ENCODE measurements at places on chromosomes 3 and 15.

DNA sequence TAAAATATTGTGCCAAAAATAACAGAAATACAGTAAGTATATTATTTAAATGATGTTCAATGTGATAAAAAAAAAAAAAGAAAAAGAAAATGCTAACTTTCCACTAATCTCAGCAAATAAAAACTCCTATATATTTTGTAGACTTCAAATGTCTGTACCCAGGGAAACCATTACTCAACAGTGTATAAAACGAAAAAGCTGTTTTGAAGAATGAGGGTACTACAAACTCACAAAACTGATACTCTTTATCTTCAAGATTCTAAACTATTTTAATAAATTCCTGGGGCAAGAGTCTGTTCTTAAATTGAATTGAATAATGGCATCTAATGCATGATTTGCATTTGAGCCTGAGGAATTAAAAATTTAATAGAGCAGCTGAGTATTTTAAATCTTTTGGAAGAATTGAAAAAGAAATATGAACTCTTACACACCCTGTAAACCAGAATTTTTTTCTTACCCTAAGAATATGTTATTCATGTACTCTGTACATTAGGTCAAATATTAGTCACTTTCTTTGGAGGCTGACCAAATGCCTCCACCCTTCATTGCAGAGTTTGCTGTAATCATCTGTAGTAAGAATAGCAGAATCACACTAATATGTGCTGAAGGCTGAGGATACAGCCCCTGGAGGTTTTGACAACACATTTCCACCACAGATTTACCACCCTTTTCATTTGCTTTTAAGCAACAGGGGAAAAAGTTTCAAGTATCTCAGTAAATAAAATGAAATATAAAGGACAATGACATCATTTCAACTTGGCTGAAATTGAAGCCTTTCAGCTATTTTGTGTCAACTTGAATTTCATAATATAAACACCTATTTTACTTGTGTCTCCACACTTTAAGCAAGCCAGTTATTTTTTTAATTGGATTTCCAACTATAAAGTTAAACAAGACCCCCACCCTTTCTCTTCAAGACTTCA lies 79.7 kb downstream of the FBN1 start:
- peaks cover 46% of the 10 kb centered on the region for H3K4me1 ChIP-seq
- peak overlapping the region; percentile 95 for H3K27ac ChIP-seq
- DNase-seq, result peak; percentile 78
- no peak overlapping the region for H3K4me3 ChIP-seq
- no peaks in the 10 kb centered on the region for H3K27me3 ChIP-seq

- no peaks in the 10 kb centered on the region for H3K4me1 ChIP-seq
- no peak overlapping the region for H3K27ac ChIP-seq
- H3K27me3 ChIP-seq, result peaks cover 9% of the 10 kb centered on the region
- no peak overlapping the region for H3K4me3 ChIP-seq
- no peaks in the 10 kb centered on the region for H3K36me3 ChIP-seq
Measured at GRCh38 chr15:72824112-72824511, 40.6 kb upstream of the ADPGK start.

DNA sequence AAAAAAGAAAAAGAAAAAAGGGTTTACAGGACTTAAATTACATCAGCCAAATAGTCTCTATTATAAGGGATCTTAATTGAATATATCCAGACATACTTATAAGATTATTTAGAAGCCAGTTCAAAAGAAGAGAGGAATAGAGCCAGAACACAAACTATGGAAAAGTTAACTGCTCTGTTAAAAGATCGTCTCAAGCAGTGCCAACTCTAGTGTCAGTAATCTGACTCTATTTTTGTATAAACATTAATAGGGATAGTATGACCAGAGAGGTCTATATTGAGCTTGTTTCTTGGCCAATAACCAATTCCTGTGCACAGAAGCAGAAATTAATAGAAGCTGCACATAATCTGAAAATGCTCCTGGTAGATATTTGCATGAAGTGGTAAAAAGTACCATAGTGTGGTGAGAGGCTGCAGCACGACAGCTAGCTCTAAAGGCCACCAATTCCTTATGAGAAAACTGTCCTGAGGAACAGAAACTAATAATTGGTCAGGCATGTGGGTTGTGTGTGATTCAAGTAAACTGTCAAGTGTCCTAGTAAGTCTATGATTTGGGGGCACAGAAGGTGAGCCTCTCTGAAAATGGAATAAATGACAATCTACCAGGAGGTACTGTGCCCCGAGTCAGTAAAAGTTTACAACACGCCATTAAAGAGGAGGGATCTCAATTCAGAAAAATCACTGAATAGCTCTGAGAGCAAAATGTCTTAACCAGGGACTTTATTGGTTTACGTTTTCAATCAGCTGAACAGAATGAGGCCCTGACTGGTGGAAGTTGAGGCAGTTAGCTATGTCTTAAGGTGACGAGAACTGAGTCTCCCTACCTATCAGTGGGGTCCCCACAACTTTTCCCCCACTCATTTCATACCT lies 51.5 kb upstream of the NANOGP8 start:
- H3K4me1 ChIP-seq, result peaks cover 3% of the 10 kb centered on the region
- H3K36me3 ChIP-seq, result no peaks in the 10 kb centered on the region

- no peaks in the 10 kb centered on the region for H3K27me3 ChIP-seq
- no peaks in the 10 kb centered on the region for H3K36me3 ChIP-seq
- H3K27ac ChIP-seq, result no peak overlapping the region
- peak; percentile 35 for DNase-seq
- peaks cover 23% of the 10 kb centered on the region for H3K4me1 ChIP-seq
- no peak overlapping the region for H3K4me3 ChIP-seq
Measured at GRCh38 chr3:175258763-175259162, 399.6 kb downstream of the NAALADL2 start.

DNA sequence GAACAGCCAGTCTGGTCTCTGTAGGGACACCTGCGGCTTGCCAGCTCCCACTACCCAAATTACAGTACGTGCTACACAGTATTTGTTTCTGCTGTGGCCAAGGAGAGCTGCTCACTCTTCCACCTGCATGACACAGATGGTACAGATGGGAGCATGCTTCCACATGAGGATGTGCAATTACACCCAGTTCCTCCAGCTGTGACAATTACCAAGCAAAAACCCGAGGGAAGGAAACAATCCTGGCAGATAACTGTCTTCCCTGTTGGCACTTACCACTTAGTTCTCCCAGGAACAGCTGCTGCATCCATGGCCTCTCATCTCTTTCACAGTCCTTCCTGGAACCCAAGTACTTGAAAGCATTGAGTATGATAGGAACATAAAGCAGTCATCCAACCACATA lies 34.4 kb downstream of the DET1 start:
- no peak overlapping the region for H3K27ac ChIP-seq
- peaks cover 7% of the 10 kb centered on the region for H3K4me1 ChIP-seq
- H3K36me3 ChIP-seq, result peaks cover 3% of the 10 kb centered on the region
- H3K4me3 ChIP-seq, result no peak overlapping the region
- DNase-seq, result no peak
- H3K27me3 ChIP-seq, result no peaks in the 10 kb centered on the region

DNA sequence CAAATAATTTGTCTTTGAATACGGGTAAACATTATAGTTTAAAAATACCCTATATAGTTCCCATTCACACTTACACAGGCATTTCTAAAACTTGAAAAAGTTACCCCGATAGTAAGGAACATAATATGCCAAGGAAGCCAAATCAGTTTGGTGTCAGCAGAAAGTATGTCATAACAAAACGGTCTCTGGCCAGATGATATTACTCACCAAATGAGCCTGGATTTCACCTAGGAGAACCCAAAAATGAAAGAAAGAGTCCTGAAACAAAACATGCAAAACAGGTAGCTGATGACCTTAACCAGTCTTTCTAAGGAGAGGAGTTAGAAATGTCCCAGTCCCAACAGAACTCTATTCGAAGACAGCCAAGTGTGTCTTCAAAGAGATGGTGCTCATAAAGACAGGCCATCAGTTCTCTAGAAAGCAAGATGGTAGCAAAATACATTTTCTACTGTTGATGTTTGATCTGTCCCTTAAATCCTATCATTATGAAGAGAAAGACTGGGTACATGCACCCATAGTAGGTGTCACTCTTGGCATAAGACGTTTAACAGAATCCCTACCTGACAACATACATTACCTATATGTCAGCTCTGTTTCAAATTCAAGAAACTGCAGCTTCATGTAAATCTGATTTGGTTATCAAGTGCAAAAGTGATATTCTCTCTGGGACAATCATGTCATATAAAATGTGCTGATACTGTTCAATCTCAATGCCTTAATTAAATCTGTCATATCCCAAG lies 942.5 kb downstream of the ROBO1 start:
- H3K36me3 ChIP-seq, result no peaks in the 10 kb centered on the region
- H3K27me3 ChIP-seq, result no peaks in the 10 kb centered on the region
- peaks cover 6% of the 10 kb centered on the region for H3K4me1 ChIP-seq
- DNase-seq, result no peak
- no peak overlapping the region for H3K27ac ChIP-seq

DNA sequence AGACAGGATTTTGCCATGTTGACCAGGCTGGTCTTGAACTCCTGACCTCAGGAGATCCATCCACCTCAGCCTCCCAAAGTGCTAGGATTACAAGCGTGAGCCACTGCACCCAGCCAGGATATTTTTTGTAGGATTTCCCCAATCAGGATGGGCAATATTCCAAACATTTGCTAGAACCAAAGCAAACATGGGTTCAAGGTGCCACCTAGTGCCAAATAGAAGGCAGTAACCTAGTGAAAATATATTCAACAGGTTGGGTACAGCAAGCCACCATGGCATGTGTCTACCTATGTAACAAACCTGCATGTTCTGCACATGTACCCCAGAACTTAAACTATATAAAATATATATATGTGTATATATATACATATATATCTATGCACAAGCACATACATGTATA lies 185.9 kb upstream of the CADM2 start:
- no peak for DNase-seq
- no peaks in the 10 kb centered on the region for H3K36me3 ChIP-seq
- no peaks in the 10 kb centered on the region for H3K27me3 ChIP-seq
- no peak overlapping the region for H3K27ac ChIP-seq

GRCh38 chr15:89472785-89473256 lies 23.6 kb downstream of the RHCG start:
- no peak overlapping the region for H3K4me3 ChIP-seq
- H3K27ac ChIP-seq, result no peak overlapping the region
- peaks cover 60% of the 10 kb centered on the region for H3K27me3 ChIP-seq
- H3K4me1 ChIP-seq, result no peaks in the 10 kb centered on the region
- H3K36me3 ChIP-seq, result no peaks in the 10 kb centered on the region

- no peaks in the 10 kb centered on the region for H3K36me3 ChIP-seq
Measured at GRCh38 chr3:69806735-69807438, 67.6 kb downstream of the MITF start.

GRCh38 chr15:66854012-66854965 lies 152.3 kb downstream of the SMAD6 start:
- H3K27me3 ChIP-seq, result no peaks in the 10 kb centered on the region
- H3K4me3 ChIP-seq, result no peak overlapping the region

DNA sequence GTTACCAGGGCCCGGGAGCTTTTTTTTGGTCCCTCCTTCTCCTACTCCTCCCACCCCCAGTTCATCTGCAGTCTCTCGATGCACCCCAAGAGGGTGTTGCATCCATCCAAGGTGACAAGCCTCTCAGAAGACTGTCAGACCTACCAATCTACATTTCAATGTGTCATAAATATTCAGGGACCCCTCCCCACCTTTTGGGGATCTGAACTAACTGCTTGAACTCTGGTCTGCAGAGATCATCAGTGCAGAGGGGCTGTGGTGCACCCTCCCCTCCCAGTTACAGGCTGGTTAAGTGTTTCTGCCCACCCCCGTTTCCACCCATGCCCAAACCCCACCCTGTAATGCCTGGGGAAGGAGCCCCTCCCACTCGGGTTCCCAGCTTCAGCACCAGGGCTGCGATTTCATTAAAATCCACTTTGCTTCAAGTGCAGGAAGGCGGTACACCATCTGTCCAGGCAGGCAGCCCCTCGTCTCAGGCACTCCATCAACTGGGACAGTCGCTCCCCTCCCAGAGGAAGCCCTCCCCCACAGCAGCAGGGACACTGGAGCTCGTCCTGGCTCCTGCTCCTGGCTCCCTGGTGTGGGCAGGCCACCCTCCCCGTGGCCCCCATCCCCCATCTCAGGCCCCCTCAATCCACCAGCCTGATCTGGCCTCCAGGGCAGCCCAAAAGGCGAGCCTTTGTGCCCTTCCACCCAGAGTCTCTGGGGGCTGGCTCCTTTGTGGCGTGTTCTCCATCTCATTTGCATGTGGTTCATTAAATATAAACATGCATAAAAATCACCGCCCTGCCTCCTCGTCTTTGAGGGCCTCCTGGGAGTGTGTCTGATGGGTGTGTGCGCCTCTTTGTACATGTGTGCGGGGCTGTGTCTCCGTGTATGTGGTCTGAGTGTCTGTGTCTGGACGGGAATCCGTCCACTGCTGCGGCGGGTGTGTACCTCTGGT lies 32.3 kb downstream of the RNU5B-1 start:
- H3K4me3 ChIP-seq, result no peak overlapping the region
- H3K27ac ChIP-seq, result no peak overlapping the region
- H3K27me3 ChIP-seq, result peaks cover 28% of the 10 kb centered on the region

DNA sequence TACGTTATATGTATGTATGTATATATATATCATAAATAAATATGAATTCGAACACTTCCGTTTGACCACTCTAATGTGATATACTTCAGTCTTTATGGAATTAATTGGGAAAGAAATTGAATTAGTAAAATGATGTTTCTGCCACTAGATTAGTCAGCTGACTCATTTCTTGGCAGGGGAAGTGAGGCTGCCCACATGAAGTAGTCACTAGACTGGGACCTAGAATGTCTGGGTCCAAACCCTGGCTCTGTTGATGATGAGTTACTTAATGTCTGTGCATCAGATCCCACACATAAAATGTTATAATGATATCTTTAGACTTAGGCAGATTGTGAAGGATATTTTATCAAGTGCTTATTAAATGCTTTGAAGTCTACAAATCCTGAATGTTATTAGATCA lies 27.4 kb upstream of the ARL14 start:
- no peak overlapping the region for H3K27ac ChIP-seq
- H3K27me3 ChIP-seq, result no peaks in the 10 kb centered on the region
- H3K4me1 ChIP-seq, result no peaks in the 10 kb centered on the region
- H3K4me3 ChIP-seq, result no peak overlapping the region

DNA sequence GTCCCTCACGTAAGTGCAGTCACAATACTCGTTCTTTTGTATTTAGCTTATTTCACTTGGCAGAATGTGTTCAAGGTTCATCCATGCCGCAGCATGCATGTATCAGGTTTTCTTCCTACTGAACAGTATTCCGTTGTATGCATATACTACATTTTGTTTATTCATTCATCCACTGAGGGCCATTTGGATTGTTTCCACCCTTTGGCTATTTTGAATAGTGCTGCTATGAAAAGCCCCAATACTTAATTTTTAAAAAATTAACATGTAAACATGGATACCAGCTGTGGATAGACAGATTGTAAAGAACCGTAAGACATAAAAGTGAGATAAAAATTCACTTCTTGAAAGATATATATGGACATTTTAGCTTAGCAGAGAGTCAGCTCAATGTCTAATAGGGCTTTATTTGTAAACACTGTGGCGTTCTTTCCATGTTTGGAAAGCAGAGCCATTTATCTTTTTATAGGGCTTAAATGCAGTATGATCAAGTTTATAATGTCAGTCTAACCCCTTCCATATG lies 115.9 kb downstream of the VPS8 start:
- peaks cover 13% of the 10 kb centered on the region for H3K36me3 ChIP-seq
- no peak for DNase-seq
- H3K4me3 ChIP-seq, result no peak overlapping the region
- H3K27me3 ChIP-seq, result no peaks in the 10 kb centered on the region
